A172 (cell line): ENCODE measurements at places on chromosomes 2 and 18. TPM values are rescaled to one million over a fixed set of nuclear protein-coding genes. Genes with fewer than 3 reads are reported as not detected.

DNA sequence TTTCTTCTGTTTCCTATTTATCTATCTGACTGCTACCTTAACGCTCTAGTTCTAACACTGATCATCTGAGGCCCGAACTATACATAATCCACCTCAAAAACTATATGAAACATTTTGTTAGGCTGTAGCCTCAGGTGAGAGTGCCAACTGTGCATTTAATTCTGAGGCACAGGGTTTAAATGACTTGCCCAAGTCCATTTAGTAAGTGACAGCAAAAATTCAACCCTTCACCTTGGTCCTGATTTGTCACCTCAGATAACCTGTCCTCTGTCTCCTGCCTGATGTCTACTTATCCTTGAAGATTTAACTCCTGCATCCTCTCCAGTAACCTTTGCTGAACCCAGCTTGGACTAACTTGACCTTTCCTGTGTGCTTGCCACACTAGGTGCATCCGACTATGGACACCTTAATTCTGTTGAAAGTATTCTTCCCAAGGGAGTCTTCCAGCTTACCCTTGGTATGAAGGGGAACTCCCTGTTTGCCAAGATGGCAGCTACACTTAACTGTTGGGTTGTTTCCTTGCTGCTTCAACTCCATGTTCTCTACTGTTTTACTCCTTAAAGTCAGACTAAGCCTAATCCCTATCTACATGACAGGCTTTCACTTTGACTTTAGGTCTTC lies 23.5 kb downstream of the CD302 start:
- DNase-seq: no peak

Gene DPP4
- total RNA-seq: 0.03 and 1.2 TPM in 2 replicates

GRCh38 chr18:424668-425067 lies 75.8 kb downstream of the COLEC12 start:
- DNase-seq: no peak

Gene ASB18
- total RNA-seq: not detected in 2 replicates

- DNase-seq: no peak
These were observed 143.9 kb upstream of the SIX2 start for GRCh38 chr2:45153121-45153520.

DNA sequence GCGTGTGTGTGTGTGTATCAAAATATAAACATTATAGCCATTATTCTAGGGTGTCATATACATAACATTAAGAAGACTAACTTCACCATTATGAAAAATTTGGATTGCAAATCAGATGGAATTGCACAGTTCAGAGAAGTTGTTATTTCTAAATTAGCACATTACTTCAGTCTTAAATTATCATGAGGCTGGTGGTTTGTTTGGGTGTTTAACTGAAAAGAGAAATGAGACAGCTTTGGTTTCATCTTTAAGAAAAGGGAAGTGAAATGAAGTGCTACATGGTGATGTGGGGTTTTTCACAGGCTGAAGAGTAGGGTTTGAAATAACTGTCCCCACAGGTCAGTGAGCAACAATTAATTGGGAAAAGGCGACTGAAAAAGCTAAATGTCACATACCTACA lies 161.2 kb upstream of the XIRP2 start:
- DNase-seq: no peak

- DNase-seq: no peak
These were observed 44.4 kb upstream of the CCDC68 start for GRCh38 chr18:55003695-55004094.

Gene SIX2
- not detected in 2 replicates for total RNA-seq

GRCh38 chr2:96930351-96931010 lies 55.9 kb downstream of the FAM178B start:
- DNase-seq: no peak

- no peak for DNase-seq
These were observed 13.9 kb downstream of the BMP10 start for GRCh38 chr2:68857202-68857845.

DNA sequence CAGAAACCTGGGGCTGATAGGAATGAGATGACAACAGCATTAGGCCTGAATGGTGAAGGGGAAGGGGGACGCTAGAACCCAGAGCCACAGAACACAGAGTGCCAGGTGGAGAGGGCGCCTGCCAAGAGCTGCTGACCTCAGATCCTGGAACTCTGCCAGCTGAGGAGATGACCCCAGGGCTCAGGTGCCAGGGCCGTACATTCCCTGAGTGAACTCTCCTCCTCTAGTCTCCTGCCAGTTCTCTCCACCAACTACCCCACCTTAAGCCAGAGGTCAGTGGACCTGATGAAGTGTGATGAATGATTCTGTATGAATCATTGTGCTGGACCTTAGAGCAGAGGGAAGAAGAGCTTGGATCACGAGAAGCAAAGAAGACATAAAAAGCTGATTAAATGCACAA lies 1582.2 kb upstream of the ACVR2A start:
- DNase-seq: no peak

GRCh38 chr18:50289108-50289443 lies 1.6 kb upstream of the CXXC1 start:
- no peak for DNase-seq

Gene DYSF
- total RNA-seq: 10.6 and 13.6 TPM in 2 replicates

- DNase-seq: no peak
These were observed 54.3 kb downstream of the INPP5D start for GRCh38 chr2:233114421-233114861.

Gene SCYGR2
- not detected in 2 replicates for total RNA-seq

GRCh38 chr2:146917431-146918042 lies 927.3 kb upstream of the ACVR2A start:
- no peak for DNase-seq

Gene POTEC
- 0.53 and 0.98 TPM in 2 replicates for total RNA-seq

DNA sequence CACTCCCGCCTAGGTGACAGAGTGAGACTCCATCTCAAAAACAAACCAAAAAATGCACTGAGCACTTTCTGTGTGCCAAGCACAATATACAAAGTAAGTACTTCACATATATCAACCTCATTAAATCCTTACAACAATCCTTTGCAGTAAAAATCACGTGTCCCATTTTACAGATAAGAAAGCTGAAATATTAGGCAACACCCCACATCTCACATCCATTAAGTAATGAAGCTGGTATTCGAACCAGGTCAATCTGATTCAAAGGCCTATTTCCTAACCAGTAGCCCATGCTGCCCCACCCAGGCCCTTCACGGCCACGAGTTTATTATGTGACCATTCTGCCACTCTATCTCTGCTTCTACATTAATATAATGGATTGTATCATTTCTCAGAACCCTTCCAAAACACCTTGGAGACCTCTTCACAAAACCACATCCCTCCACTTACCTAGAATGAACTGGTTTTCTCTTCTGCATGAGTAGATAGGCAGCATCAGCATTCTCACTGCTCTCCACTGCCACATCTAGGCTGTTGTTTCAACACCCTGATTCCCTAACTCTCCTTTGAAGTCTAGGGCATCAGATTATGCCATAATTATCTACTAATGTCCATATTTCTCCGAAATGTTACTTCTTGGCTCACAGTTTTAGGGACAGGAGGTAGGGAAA lies 3.1 kb upstream of the EXOC6B start:
- no peak for DNase-seq

GRCh38 chr2:207766697-207767460 lies 2.8 kb downstream of the FZD5 start:
- no peak for DNase-seq

Gene LYG1
- total RNA-seq: not detected in 2 replicates

DNA sequence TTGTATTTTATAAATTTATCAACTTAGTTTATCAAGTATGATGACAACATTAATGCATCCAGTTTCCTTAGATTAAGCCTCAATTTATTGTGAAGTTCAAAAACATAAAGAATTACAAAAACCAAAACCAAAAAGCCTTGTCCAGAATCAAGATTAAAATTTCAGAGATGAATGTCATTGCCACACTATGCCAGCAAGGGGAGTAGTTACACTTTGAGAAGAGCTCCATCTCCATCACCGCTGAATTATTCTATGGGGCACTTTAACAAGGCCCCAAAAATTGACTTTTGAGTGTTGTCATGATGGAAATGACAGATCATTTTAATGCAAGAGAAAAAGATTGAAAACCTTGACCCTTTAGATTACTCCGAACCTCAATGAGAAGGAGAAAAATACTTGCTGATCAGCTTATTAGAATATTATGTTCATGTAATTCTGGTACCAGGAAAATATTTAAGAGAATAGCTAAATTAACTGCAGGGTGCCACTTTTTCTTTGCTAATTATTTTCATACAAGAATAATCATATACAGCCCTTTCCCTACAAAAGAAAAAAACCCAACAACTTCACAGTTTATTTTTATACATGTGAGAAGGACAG lies 152.5 kb upstream of the AQP4 start:
- no peak for DNase-seq

DNA sequence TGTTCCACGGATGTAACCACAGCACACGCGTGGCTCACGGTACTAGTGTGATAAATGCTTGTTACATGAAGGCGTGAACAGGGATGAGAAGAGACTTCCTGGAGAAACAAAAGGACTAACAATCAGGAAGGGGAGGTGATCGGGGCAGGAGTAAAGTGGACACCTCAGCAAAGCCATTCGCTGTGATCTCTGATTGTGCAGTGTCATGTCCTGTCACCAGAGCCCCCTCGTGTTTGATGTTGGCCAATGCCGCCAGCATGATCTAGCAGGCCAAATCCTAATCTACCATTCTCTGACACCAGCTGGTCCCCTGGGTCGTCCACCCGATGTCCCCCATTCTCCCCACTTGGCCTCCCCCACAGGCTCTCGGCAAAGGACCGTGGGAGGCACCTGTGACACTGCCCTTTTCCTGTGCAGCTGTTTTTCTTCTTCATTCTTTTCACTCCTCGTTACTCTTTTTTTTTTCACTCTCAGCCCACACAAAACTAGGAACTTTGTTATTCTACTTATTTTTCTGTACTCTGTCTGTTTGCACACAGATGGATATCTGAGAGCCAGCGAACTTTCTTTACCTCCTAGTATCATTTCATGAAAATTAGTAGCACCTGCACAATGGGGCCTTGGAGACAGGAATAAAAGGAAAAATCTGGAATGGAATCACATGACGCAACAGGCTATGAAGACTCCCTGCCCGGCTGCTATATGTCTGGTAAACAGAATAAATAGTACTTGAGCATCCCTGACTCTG lies 146.8 kb downstream of the TGIF1 start:
- peak; percentile 82 for DNase-seq

Gene CROCC2
- total RNA-seq: 0.02 TPM in 1 of 2 replicates, not detected in the other

- no peak for DNase-seq
These were observed 40.4 kb downstream of the CELF4 start for GRCh38 chr18:37525262-37525585.

DNA sequence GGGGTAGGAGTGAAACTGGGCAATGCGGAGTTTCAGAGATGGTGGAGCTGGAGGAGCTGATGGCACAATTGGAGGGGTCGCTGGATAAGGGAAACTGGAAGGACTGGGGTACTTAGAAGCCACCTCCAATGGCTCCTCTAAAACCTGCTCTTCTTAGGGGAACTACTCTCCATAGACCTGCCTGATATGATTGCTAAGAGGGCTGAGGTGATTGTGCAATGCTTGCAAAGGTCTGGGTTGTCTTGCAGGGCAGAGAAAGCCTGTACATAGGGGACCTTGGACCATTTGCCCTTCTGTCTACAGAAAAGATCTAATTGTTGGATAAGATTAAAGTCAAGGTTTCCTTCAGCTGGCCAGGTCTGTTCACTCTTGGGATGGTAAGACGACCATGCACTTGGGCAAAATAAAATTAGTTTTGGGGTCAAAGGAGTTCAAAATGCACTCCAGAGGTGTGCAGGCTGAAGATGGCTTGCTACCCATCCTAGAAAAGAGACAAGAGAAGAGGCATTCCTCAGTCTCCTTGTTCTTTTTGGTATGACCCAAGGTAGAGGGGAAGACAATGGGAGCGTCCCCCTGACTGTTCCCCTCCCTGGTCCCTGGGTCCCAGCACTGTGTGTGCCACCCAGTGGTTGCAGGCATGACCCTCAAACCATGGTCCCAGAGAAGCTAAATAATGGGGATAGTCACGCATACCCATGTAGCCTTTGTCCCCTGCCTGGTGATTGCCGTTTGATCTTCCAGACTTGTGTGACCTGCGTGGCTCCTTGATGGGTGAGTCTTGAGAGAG lies 41.1 kb downstream of the STK17B start:
- DNase-seq: no peak

Gene UNC80
- total RNA-seq: 0.02 TPM in 1 of 2 replicates, not detected in the other

DNA sequence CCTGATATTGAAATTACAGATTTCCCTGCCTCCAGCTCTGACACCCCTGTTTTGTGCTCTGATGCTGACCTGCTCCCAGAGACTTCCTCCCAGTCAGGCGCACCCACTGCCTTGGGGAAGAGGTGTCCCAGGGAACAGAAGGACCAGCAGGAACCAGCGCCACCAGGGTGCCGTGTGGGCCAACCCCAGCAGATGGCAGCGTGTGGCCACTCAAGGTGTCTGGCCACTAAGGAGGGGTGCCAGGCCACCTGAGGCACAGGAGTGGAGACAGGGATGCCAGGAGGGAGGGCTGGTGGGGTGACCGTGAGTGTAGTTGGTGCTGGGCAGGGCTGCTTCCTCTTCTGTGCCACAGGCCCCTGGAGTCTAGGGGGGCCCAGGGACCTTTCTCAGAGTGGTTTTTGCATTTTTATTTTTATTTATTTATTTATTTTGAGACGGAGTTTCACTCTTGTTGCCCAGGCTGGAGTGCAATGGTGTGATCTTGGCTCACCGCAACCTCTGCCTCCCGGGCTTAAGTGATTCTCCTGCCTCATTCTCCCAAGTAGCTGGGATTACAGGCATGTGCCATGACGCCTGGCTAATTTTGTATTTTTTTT lies 56.0 kb downstream of the TEX44 start:
- peak; percentile 68 for DNase-seq

- DNase-seq: no peak
These were observed 80.1 kb upstream of the NPAS2 start for GRCh38 chr2:100739735-100740432.

- DNase-seq: no peak
These were observed 19.9 kb downstream of the SNORC start for GRCh38 chr2:232889876-232890401.

Gene RNF125
- 0.02 and 0.36 TPM in 2 replicates for total RNA-seq

Gene REG3G
- total RNA-seq: not detected in 2 replicates

DNA sequence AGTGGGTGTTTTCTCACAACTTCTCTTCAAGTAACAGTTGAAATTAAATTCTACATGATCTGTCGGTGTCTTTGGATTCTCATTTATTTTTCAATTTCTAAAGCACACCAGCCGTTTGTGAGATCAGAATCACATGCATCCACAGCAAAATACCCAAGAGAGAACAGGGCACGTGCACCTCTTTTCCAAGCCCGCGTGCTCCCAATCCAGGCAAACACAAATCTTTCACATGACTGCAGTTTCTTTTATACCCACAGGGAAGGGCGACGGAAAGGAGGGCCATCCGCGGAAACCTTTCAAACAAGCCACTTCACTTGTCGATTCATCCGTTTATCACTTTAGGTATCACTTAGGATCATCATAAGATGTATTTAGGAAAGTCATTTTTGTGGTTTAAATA lies 13.0 kb upstream of the DAPL1 start:
- DNase-seq: no peak

GRCh38 chr18:33034212-33034611 lies 261.4 kb upstream of the KLHL14 start:
- DNase-seq: no peak

DNA sequence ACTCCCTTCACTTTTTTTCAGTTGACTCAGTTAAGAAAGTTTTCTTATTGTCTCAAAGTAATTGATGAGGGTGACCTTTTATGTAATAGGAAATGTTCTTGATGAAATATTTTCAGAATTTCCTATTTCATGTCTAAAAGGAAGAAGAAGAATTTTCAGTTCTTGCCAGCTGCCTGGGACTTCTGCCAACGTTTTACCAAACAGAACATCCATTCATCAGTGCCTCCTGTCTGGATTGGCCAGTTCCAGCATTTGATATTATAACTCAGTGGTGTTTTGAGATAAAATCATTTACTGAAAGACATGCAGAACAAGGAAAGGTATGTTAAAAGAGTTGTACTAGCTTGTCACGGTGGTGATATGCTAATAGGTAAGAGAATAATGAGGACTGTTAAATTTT lies 104.7 kb upstream of the MYO3B start:
- peak; percentile 34 for DNase-seq
